Melanocyte of skin (primary cell): ENCODE measurements at places on chromosomes 4 and X. TPM values are rescaled to one million over a fixed set of nuclear protein-coding genes. Genes with fewer than 3 reads are reported as not detected.

TEX28 gene
- total RNA-seq = not detected in 2 replicates

PTTG2 gene
- total RNA-seq = not detected in 2 replicates

PCDH19 gene
- not detected in 2 replicates for total RNA-seq

FSTL5 gene
- under 0.01 and 0.73 TPM in 2 replicates for total RNA-seq

NOX1 gene
- not detected in 2 replicates for total RNA-seq

ANKRD17 gene
- total RNA-seq = 60.6 and 77.8 TPM in 2 replicates

MSANTD1 gene
- 0.62 and 0.67 TPM in 2 replicates for total RNA-seq

KLF8 gene
- 3.0 and 4.0 TPM in 2 replicates for total RNA-seq

DUX4 gene
- total RNA-seq = not detected in 2 replicates

ZCCHC12 gene
- total RNA-seq = 0.34 TPM in 1 of 2 replicates, not detected in the other
